ENCODE measurements at places on chromosomes 2 and 18. TPM values are rescaled to one million over a fixed set of nuclear protein-coding genes. Genes with fewer than 3 reads are reported as not detected.

DNA sequence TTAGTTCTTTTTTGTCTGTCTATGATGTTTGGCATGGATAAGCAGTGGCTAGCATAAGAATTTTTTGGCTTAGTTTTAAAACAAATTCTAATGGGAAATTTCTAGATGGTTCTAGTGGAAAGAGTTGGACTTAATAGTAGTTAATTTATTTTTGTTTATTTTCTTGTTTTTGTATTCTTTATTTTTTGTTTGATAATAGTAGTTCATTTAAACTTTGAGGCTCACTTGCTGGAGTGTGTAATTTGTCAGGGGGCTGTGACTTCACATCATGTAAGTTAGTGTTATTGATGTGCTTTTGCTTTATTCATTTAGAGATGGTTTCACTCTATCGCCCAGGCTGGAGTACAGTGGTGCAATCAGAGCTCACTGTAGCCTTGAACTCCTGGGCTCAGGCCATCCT lies 43.7 kb upstream of the KLF11 start:
- no peak for DNase-seq

DNA sequence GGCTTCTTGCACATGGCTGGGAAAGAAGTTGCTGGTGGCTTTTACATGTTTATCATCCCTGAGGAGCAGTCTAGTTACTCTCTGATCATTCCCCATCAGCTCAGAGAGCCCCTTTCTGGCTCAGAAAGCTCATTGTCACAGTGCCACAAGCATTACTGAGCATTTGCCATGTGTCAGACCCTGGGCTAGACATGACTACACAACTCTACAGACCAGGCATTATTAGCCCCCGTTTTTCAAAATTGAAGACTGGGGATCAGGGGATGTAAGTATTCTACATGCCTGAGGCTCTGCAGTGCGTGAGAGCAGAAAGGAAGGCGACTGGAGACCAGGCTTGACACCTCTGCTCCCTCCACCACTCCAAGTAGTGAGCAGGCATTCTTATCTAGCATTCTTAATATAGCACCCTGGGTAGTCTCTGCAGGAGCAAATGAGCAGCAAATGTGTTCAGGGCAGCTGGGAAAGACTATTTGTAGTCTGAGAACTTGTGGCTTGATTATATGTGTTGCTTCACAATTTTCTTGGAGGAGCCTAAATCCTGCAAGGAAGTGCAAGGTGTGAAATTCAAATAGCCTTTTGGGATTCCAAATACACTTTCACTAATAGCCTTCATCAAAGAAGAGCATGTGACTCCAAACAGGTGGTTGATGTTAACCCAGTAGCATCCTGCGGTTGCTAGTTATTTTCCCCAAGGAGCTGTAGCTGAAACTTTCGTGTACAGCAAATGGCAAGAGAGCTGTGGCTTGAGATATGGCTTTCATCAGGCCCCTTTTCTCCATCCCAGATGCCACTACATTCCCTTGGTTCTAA lies 143.2 kb downstream of the DDX1 start:
- DNase-seq = no peak

GRCh38 chr2:88081924-88082608 lies 14.4 kb downstream of the SMYD1 start:
- DNase-seq = no peak

SERPINB11 gene
- not detected for total RNA-seq
